Fibroblast of mammary gland (primary cell): ENCODE measurements at places on chromosomes 4 and X.

- no peak for DNase-seq
These were observed 93.9 kb downstream of the PHKA2 start for GRCh38 chrX:18890049-18890381.

GRCh38 chr4:123553733-123554637, 157.4 kb downstream of the SPRY1 start:
- DNase-seq: no peak

GRCh38 chrX:20118065-20118824, 1.5 kb upstream of the MAP7D2 start:
- no peak for DNase-seq

DNA sequence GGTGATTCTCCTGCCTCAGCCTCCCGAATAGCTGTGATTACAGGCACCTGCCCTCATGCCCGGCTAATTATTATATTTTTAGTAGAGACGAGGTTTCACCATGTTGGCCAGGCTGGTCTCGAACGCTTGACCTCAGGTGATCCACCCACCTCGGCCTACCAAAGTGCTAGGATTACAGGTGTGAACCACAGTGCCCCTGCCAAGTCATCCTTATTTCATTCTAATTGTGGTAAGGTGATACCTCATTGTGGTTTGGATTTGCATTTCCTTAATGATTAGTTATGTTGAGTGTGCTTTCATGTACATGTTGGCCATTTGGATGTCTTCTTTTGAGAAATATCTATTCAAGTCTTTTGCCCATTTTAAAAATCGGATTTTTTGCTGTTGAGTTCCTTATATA, 93.0 kb downstream of the USP9X start:
- DNase-seq: no peak

DNA sequence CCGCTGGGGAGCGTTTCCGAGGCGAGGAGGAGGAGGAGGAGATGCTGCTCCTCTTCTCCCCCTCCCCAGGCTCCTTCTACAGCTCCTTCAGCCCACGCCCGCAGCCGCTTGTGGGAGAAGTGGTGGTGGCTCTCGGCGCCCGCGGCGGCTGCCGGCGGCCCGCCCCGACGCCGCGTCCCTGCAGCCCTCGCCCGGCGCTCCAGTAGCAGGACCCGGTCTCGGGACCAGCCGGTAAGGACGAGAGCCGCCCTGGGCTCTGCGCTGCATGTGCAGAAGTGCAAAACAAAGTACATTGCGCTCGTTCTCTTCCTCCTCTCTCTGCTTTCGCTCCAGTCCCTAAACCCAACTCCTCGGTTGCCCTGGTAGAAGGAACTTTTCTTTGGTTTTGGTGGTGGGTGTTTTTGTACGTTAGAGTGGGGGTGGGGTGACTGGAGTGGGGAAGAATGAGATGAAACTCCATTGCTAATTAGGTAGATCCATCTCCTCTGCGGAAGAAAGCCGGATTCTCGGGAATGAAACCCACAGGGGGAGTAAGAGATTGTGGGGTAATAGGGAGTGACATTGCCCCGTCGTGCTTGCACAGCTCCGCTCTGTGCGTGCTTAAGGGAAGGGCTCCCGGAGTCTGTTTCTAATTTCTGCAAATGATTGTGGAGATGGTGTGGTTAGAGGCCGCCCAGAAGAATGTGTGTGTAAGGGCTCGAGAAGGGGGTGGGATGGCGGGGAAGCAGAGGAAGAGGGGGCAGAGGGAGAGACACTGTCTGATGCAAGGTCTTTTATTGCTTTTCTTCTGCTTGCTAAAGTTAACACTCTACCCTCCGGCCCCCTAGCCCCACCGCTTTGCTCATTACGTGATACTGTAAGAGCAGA, 677 bp downstream of the PTPN13 start:
- peak; percentile 91 for DNase-seq

DNA sequence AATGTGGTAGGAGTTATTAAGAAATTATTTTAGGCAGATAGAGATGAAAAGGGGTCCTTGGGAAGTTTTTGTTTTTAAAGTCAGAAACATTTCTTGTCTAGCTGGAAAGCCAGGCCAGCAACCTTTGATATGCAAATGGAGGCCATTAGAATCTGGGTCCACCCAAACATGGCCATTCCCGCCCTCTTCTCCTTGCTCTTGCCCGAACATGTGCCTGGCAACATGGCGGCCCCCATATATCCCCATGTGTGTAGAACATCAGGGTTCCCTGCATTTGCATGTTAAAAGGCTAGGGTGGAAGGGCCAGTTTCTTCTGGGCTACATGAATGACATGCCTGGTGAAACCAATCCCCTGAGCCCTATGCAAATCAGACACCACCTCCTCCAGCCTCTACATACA, 80.7 kb upstream of the PLAC8 start:
- no peak for DNase-seq

DNA sequence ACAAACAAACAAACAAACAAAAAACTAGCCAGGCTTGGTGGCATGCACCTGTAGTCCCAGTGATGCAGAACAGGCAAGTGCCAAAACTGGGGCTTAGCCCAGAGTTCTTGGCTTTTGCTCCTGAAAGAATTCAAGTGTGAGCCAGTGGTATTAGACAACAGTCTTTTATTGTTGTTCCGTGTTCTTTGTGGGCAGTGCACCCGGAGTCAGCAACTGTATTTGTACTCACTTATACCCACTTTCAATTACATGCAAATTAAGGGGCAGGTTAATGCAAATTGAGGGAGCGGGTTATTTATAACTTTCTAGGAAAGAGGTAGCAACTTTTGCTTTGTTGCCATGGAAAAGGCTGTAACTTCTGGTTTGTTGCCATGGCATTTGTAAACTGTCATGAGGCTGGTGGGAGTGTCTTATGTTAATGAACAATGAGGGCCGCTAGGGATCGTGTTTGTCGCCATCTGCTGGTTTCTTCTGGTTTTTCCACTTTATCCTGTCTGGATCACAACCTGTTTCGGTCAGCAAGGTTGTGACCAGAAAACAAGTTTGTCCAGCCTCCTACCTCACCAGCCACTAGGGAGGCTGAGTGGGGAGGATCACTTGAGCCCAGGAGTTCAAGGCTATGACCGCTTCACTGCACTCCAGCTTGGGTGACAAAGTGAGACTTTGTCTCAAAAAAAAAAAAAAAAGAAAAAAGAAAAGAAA, 88.8 kb upstream of the ESX1 start:
- DNase-seq: peak; percentile 83
